ENCODE measurements at places on chromosomes 1 and 21. TPM values are rescaled to one million over a fixed set of nuclear protein-coding genes. Genes with fewer than 3 reads are reported as not detected.

GRCh38 chr1:65979136-65980044, 186.7 kb downstream of the PDE4B start:
- peak; percentile 65 for DNase-seq

GRCh38 chr21:36436829-36437744, 42.8 kb downstream of the CLDN14 start:
- no peak for DNase-seq

DNA sequence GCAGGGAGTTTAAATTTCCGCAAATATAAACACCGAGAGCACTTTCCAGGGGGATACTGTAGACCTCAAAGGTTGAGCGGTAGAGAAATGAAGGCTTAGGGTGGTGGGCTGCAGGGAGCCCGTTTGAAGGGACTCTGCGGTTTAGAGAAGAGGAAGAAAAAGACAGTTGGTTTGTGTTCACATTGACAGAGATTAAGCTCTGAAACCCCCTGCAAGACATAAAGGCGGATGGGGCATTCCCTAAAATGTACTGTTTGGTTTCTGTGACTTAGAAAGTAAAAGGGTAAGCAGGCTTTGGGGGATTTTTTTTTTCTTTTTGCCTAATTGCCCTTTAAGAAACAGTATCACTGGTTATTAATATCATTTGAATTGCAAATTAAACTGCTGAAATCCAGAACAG, 1.3 kb downstream of the KAZN start:
- DNase-seq = no peak

- DNase-seq = no peak
Measured at GRCh38 chr1:225613006-225613405, 39.9 kb downstream of the ENAH start.

Gene RSPH1
- total RNA-seq = 0.23 TPM

- no peak for DNase-seq
Measured at GRCh38 chr21:29124645-29125044, 5.8 kb upstream of the MAP3K7CL start.

Gene SELL
- 7.3 TPM for total RNA-seq

DNA sequence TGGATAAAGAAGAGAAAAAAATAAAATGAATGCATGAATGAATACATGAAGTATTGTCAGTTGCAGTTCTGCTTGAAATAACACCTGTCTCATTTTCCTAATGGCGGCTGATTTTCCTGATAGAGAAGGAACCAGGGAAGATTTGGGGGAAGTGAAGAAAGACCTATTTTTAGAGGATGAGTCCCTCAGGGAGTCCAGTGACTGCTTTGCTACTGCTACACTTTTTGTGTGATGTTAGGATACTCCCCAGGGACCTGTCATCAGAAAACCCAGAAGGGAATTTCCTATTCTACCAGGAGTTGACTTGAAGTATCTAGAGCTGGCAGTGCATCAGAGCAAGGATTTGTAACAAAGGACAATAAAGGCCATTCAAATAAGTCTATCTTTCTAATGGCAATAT, 114.8 kb downstream of the MAB21L3 start:
- DNase-seq = no peak

GRCh38 chr1:7930645-7931445, 9.8 kb downstream of the TNFRSF9 start:
- DNase-seq = no peak

- DNase-seq = no peak
Measured at GRCh38 chr1:23927097-23927496, 13.9 kb upstream of the CNR2 start.

Gene GPR89B
- 19.4 TPM for total RNA-seq

- DNase-seq = no peak
Measured at GRCh38 chr1:225468270-225469020, 40.6 kb upstream of the LBR start.

GRCh38 chr1:247343801-247344200, 12.1 kb upstream of the ZNF496 start:
- DNase-seq = no peak

Gene DCAF6
- total RNA-seq = 26.9 TPM

GRCh38 chr1:60088620-60089155, 15.1 kb upstream of the C1orf87 start:
- DNase-seq = no peak

DNA sequence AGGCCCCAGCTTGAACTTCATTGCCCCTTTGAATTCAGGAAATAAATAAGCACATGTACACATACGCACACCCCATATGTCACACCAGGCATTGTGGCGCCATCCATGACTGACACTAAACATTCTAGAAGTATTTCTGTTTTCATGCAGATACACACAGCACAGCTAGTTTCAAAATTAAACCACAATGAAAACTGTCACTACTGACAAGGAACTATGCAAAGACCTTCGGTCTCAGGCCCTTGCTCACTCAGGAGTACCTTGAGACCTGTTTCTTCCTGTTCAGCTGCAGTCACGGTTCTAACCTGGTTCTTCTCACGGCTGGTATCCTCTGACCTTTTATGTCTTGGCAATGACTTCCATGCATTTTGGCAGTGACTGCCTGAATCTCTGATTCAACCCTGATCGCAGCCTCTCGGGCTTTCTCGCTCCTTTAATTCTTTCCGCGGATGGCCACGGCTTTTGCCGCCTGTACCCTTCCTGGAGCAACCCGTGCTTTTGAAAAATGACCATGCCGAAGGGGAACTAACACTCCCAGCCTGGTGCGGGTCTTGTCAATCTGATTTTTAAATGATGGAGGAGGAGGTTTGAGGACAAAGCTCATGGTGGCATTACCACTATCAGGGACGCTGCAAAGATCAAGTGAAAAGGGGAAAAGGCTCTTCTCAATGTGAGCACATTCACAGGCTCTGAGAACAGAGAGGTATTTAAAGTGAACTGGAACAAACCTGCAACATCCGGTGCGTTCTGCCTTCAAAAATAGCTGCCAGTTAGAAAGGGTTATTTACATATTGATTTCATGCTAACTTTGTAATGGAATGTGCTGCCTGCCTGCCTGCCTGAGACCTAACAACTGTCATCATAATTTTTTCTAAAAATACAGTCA, 384.6 kb downstream of the RRAGC start:
- DNase-seq = no peak

DNA sequence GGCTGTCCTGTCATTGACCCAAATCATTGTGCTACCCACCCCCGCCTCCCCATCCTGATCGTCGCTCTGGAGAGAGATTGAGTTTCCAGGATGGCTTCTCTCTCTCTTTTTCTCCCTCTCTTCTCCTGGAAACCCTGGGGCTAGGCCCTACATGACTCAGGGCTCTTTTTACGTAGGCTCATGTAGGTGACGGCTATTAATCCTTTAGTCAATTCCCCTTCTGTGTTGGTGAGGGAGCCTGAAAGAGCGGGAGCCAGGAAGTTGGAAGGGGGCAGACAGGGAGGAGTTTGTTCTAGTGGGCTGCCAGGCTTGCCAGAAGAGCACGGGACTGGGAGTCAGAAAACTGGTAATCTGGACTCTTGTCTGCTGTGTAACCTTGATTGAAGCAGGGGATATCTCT, 9.7 kb downstream of the ATP2B4 start:
- DNase-seq = peak; percentile 62

Gene BTBD8
- 2.3 TPM for total RNA-seq

- no peak for DNase-seq
Measured at GRCh38 chr1:205186191-205186590, 25.3 kb downstream of the DSTYK start.

Gene LEFTY2
- total RNA-seq = not detected
